Activated T-cell treated with anti-CD3 and anti-CD28 coated beads, Interleukin-2, amount 50 U/mL, for 4 hours (primary cell): ENCODE measurements at places on chromosomes 2 and 18. TPM values are rescaled to one million over a fixed set of nuclear protein-coding genes. Genes with fewer than 3 reads are reported as not detected.

KCNF1 gene
- not detected for total RNA-seq

- DNase-seq, result no peak
These were observed 266.6 kb upstream of the MYT1L start for GRCh38 chr2:2597712-2598111.

DNAJC5G gene
- total RNA-seq, result not detected

MCEE gene
- 8.4 TPM for total RNA-seq

DNA sequence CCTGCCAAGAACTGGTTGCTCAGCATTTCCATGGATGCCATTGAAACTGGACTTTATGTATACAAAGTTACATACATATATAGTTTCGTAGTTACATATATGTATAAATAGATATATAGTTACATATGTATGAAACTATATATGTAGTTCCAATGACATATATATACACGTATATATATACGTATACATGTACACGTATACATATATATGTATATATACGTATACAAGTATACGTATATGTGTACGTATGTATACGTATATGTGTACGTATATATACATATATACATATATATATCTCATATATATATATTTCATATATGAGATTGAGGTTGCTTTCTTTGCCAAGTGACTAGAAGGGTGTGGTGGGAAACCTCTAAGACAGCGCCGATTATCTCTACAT, 10.6 kb upstream of the TMEM131 start:
- no peak for DNase-seq

UGT1A4 gene
- total RNA-seq, result not detected

SH3BP4 gene
- total RNA-seq, result 0.30 TPM
